Activated T-cell treated with anti-CD3 and anti-CD28 coated beads for 48 hours (primary cell): ENCODE measurements at places on chromosomes 11 and 22.

DNA sequence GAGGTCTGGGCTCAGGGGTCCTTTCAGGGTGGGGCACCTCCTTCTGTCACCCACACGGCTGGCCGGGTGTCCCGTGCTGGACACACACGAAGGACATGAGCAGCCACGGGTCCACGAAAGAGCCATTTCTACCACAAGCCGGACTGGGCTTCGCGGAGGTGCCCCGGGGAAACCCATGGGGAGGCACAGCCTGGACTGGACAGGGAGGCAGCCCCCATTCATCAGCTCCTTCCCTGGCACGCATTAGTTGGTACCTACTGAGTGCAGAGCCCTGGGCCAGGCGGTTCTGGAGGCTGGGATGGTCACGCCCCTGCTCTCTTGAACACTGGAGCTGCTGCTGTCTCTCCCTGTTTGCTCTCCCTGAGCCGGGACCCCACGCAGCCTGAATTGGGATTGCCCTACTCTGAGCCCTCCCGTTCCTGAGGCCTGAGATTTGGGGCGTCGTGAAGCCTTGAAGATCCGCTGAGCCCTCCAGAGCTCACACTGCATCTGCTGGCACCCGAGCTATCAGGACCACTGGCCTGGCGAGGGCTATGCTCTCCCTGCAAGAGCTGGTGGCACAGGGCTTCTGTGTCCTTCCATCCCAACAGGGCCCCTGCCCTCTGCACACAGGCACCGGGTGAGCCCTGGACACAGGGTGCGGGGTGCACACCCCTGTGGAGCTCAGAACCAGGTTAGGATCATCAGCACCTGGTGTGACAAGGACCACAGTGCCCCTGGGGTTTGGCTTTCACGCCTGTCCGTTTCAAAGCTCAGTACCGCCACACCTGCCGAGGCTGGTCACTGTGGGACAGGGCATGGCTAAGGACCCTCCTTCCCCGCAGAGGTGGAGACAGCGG lies 84.6 kb downstream of the MYEOV start:
- no peak for DNase-seq

DNA sequence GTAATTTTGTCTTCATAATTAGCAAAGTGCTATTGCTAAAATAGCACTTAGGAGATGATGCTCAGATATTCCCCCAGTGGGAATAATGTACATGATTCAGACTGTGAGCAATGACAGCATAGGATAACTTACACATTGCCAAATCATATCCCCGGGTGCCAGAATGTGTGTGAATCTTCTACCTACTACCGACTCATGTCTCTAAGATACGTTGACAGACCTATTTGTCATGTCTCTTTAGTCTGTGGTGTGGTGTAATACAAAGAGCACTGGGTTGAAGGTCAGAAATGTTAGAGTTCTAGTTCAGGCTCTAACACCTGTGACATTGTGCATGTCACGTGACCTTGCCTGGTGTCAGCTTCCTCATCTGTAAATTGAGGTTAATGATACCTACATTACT lies 31.0 kb upstream of the PICALM start:
- DNase-seq = no peak

GRCh38 chr11:102293873-102294601 lies 23.2 kb upstream of the BIRC3 start:
- DNase-seq = no peak

DNA sequence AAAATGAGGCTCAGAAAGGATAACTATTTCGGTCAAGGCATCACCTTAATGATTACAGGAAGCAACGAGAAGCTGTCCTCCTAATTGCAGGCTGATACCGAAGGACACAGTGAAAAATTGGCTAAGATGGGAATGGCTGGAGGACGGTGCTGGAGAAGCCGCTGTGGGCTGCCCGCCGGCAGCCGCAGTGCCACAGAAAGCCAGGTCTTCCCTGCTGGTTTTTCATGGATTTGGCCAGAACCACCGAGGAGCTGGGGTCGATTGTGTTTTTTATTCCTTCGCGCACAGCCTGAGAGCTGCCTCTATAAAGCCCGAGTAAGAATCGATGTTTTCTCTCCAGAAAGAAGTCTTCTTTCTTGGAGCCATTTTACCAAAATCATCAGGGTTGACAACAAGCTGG lies 1484.2 kb downstream of the BRD1 start:
- no peak for DNase-seq

DNA sequence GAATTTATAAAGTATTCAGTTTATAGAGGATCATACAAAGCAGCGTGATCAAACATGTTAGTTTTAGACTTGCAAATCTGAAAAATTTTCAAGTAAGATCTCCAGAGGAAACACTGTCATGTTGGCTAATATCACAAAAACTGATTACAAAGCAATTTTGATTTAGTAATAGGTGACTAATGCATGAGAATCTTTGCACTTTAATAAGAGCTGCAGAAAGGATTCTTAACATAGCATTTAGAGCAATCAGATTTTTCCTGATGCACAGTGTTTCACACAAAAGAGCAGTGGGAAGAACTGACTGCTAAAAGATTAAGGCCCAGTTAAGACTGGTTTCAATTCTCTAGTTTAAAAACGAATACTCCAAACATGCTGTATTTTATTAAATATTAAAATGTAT lies 321.2 kb downstream of the GUCY1A2 start:
- no peak for DNase-seq

- no peak for DNase-seq
Observed at GRCh38 chr11:69371731-69372588, 78.0 kb downstream of the MYEOV start.

DNA sequence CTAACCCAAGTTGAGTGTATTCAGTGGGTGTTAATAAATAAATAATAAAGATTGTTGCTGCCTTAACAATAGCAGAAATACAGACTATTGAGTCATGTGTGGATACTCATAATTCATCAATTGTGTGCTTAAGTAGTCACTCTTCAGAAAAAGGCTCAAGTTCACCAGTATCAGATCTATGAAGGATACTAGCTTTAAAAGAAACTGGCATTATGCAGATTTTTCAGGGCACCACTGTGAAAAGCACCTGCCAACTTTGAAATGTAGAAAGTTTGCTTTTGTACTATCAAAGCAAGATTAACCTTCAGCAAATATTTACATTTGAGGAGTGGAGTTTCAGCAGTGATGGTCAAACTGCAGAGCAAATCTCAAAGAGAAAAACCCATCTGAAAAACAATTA lies 20.1 kb upstream of the SYTL2 start:
- DNase-seq = no peak

GRCh38 chr11:72652873-72653630 lies 21.2 kb downstream of the PDE2A start:
- no peak for DNase-seq

GRCh38 chr11:120324932-120325810 lies at the start of gene TLCD5:
TSS of gene TLCD5 (plus strand) at chr11:120325299. CDS start at chr11:120327442, 2,143 bp downstream.
- peak; percentile 34 for DNase-seq

DNA sequence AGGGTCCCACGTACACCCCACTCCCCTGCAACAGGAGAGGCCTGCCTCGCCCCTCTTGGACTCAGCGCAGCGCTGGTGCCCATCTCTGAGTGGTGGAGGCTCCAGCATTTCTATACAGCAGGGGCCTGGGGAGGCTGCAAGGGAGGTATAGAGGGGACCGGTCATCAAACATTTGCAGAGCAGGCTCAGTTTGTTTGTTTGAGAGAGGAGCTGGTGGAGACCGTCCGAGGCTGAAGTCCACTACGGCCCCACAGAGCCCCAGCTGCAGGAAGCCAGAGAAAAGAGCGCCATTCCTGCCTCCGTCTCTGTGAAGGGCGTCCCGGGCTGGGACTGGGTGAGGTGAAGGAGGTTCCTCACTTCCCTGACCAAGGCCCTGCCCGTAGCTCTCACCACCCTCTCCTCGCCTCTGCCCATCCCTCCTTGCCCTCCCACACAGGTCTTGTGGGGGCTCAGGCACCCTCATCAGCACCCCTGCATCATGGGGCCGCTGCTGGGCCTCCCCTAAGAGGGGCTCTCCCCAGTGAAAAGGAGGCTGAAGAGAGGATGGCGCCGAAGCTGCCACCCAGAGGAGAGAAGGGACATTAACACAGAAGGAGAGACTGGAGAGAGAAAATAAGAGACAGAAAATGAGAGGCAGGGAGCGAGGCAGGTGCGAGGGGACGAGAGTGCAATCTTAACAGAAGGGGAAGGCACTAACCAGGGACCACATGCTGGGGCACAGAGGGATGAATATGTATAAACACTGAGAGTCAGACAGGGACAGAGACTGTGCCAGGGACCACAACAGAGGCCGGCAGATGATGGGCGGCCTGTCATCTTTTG lies 24.5 kb downstream of the RPUSD4 start:
- DNase-seq = no peak

DNA sequence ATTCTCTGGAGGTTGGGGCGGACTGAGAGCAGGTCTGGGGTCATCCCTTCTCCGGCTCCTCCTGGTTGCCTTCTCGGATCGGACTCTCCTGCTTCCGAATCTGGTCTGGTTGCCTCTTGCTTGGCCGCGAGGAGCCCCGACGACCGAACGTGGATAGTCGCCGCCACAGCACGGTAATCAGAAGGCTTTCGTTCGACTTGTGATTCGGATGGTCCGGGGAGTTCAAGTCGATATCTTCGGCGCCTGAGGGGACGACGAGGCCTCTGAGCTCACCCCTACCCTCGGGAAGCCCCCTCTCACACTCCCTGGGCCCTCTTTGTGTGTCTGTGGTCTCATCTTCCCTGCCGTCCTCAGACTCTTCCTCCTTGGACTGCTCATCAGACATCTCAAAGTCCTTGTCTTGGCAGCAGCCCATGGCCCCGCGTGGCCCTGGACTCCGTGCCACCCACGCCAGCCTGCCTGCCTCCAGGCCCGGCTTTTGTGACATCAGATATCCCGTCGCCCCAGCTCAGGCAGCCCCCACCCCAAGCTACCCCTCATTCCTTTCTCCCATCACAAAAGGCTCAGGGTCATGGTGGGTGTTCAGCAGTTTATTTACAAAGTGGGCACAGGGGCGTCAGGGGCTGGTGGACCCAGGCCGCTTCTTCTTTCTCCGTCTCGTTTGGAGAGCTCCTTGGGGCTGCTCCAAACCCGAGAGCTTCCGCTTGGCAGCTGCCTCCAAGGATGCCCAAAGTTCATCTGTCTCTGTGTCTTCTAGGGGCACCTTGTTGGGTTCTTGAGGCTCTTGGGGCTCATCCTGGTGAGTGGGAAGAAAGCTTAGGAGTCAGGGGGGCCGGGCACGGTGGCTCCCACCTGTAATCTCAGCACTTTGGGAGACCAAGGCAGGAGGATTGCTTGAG lies at the start of gene TEX54:
Gene TEX54, minus strand, starts transcription at position 506 of the 899 bp plus-strand sequence.
- DNase-seq = no peak

GRCh38 chr11:45333001-45333971 lies 47.1 kb upstream of the SYT13 start:
- DNase-seq = no peak

DNA sequence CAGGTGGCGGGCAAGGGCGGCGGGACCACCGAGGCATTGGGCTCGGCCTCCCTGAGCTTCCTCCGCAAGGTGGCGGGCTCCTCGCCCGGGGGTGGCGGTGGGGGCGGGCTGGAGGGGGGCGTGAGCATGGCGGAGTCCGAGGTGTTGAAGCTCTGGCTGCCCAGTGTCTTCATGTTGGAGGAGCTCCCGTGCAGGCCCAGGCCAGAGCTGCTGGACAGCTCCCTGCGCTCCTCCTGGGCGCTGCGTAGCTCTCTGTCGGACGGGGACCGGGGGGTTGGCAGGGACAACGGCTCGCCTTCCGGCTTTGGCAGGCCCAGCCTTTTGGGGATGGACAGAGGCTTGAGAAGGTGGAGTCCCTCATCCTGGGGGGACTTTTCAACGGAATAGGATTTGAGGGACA lies 43.9 kb upstream of the BID start:
- DNase-seq = no peak

- no peak for DNase-seq
Observed at GRCh38 chr11:43942662-43943371, 380 bp downstream of the C11orf96 start.

DNA sequence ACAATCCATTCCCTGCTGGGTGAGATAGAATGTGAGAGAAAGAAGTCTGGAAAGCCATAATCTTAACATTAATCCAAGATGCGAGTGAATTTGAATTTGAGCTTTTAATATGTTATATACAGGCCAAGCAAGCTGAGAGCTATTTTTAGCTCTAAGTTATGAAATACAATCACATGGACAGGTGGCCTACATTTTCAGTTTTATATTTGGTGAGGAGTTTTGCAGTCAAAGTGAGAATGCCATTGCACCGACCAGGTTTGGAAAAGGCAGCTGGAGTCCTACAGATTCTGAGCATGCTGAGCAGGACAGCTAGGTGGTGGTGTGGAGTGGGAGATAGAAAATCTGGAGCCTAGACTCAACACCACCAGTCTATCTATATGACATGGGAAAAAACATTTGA lies 12.0 kb downstream of the OR5B21 start:
- DNase-seq = no peak

DNA sequence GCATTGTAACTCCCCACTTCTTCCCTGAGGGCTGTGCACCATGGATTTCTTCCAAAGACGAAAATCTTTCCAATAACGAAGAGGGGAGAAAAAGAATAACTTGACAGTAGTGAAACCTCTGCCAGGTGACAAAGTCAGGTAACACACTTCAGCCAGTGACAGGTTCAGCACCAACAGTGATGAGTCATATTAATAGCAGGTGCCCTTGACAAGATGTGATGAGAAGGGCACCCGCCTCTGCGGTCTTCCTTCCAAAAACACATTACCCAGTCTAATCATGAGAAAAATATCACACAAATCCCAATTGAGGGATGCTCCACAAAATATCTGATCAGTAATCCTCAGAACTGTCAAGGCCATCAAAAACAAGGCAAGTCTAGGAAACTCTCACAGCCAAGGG lies 157.8 kb downstream of the EFCAB6 start:
- no peak for DNase-seq

DNA sequence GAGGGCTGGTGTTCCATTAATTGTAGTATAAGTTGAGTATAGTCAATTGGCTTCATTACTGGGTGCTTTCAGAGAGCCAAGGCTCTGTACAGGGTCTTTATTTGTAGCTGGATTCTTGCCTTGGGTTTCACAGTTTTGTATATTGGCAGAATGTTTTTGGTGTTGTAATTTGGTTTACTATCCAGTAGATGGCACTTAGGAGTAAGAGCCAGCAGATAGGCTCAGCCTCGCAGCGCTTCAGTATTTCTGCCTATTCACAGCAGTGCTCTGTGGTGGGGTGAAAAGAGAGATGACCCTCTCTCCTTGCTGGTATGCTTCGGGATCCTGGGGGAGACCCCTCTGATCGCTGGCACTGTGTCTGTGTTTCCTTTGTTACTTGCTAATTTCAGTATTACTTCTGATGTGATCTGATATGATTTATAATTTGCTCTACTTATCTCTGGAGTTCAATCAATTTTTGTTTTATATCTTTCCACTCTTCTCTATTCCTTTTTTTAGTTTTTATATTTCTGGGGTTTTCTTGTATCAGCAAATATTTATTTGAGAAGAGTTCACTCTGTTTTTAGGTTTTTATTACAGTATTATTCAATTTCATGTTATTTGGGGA lies 52.2 kb downstream of the ANO5 start:
- no peak for DNase-seq

GRCh38 chr11:117946842-117947526 lies 17.8 kb upstream of the TMPRSS13 start:
- peak; percentile 81 for DNase-seq

GRCh38 chr11:23924226-23924625 lies 572.6 kb upstream of the LUZP2 start:
- no peak for DNase-seq

- no peak for DNase-seq
Observed at GRCh38 chr11:68954836-68955606, 25.8 kb downstream of the MRGPRD start.
